ENCODE measurements at places on chromosomes 3 and 15.

DNA sequence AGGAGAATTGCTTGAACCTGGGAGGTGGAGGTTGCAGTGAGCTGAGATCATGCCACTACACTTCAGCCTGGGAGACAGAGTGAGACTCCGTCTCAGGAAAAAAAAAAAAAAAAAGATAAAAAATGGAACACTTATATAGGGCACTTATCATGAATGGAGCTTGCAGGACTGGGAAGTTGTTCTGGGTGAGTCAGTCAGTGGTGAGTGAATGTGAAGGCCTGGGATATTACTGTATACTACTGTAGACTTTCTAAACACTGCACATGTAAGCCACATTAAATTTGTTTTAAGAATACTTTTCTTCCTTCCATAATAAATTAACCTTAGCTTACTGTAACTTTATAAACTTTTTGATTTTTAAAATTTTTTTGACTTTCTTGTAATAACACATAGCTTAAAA lies 59.8 kb downstream of the SFMBT1 start:
- DNase-seq, result no peak

GRCh38 chr3:53824795-53825194 lies 21.4 kb downstream of the CHDH start:
- no peak for DNase-seq

DNA sequence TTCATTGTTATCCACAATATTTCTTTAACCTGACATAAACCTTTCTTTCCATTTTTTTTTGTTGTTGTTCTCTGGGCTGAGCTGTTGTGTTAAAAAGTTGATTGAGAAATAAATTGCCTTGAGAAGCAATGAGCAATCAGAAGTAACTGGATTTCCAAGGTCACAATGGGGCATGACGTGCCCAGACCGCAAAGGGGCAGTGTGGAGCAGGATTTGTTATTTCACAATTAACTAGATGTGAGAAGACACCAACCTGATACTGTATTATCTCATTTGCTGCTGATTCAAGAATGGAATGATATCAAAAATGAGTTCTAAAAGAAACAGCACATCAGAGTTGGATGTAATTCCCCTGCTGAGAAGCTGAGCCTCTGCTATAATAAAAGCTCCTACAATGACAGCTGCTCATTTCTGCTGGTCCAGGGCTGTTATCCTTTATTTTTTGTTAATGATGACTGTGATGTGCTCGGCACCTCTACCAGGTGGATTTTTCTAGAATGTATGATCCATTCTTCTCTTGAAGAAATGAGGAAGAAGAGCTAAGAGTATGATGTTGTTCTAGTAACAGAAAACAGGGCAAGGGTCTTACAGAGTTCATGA lies 28.1 kb downstream of the CPNE4 start:
- DNase-seq, result peak; percentile 10

DNA sequence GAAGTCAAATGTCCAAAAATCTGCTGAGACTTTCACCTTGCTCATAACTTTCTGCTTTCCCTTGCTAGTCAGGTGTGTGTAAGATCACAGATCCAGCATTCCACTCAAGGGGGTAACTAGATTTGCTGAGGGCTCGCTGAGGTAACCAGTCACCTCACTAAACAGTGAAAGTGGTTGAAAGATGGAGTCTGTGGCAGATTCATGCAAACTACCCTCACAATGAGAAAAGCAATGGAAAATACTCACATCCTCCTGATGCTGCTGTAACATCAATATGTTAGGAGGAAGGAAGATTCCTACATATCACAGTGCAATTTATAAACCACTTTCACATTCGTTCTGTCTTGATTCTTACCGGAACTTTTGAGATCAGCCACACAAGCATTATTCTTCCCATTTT lies 174.3 kb upstream of the BCL6 start:
- DNase-seq, result no peak

DNA sequence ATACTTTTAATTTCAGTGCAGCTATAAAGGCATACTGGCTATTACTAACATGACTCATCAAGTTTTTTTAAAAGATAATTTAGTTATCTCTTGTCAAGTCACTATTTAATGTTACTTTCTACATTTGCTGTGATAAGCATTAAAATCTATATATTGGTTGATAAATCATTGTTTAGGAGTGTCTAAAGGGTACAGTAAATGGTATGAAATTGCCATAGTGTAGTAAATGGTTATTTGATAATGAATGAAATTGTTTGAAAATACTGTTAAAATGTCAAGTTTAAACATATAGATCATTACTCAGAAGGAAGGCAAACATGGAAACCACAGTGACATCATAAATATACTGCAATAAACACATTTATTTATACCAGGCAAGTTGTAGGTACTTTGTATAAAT lies 13.2 kb upstream of the BNIP2 start:
- no peak for DNase-seq

GRCh38 chr15:95142531-95142930 lies 911.2 kb downstream of the MCTP2 start:
- no peak for DNase-seq

DNA sequence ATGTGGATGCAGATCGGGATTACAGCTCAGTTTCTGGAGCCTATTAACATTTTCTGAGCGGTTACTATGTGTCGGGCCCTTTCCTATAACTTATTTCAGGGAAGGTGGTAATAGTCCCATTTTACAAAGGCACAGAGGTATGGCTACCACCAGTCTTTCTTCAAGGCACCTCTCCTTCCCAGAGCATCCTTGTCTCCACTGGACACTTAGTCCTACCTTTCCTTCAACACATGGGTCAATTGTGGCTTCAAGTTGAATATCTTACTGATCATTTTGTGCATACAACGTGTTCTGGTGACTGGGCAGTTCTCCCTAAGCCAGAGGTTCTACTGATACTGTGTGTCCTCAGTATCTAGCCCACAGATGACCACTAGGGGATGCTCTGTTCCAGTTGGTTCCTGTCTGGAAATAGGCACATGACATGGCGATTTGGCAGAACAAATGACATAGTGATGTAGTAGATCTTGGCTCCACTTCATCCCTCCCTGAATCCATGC lies 60.7 kb upstream of the CMTM8 start:
- DNase-seq, result peak; percentile 59

DNA sequence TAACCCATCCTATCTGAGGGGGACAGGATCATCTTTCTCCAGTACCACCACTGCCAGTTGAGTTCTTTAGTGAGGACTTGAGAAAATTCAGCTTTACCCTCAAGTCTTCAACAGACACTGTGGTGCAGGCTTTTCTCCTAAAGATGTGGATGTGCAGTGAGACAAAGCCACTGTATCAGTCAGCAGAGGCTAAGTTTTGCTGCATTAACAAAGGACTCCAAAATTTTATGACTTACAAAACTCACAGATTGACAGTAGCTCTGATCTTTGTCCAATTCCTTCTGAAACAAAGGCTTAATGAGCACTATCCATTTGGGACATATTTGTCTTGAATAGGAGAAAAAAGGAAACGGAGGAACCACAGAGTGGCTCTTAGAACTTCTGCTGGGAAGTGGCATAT lies 87.9 kb downstream of the MITF start:
- DNase-seq, result no peak

DNA sequence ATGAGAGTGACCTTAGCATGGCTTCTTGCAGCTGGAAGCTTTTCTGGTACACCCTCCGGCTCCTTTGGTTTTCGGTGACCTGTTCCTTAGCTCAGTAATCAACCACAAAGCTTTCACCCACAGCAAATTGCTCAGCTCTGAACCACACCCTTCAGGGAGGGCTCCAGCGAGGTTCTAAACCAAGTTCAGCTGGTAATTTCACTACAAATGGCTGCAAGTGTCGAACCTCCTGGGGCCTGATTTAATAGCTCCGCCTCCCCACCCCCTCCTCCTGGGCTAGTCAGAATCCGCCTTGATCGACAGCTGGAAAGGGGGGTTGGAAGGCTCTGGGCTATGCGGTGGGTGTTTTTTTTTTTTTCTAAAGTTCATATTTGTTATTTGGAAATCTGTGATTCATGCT lies 150.9 kb upstream of the MCTP2 start:
- DNase-seq, result no peak

DNA sequence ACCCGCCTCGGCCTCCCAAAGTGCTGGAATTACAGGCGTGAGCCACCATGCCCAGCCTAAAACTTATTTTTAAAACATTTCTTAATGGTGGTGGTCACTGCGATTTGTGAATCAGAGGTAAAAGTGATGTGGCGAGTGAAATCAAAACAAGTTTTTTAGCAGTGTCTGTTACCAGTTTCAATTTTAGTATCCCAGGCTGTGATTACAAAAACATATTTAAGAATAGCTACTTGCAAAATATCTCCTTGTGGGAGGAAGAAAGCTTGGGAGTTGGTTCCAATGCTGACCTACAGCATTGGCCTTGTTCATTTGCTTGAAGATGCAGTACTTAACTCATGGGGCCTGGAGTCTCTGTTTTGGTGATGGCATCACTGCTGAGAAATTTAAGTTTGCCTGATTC lies 4.5 kb downstream of the RAB7A start:
- no peak for DNase-seq

DNA sequence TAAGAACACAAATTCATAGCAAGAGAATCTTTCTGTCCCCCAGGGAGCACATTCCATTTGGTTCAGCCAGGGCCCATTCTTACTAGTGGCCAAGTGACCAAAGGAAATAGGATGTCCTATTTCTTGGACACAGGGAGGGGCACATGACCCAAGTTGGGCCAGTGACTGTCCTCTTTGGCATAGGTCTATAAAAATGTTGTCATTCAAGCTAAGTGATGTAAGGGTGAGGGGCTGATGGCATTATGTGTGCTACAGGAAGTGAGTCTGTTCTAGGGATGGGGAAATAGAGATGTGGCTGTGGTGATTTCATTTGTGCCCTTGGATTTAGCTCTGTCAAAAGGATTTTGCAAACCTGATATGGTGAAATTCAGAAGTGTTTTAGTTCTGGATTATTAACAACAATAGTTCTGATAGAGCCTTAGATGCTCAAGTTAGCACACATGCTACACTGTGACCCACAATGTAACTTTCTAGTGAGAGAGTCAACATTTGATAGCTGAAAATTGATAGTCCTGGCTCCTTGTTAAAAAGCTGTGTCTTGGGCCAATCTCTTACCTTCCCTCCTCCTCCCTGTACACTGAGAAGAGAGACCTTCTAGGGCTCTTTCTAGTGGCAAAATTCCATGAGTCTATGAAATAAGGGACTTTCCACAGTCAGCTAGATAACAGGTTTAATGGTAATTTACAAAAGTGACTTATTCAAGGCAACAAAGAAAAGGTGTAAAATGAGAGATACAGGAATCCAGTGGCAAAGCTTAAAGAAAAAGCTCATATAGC lies 117.2 kb downstream of the THRB start:
- no peak for DNase-seq

DNA sequence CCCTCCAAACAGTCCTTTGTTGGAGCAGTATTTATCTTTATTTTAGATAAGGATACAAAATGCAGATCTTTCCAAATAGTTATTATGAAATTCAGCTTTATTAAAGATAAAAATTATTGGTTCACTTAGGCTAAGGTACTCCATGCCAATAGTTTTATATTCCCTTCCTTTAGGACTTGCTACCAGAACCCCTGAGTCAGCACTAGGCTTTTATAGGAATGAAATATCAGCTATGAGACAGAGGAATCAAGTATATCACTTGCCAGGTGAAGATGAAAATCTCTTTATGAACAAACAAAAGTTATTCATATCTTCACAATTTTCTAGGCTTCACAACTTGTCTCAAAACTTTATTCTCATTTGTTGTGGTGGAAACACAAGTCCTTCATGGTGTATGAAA lies 221.5 kb downstream of the POLQ start:
- no peak for DNase-seq

- no peak for DNase-seq
Observed at GRCh38 chr3:151459358-151459757, 1.5 kb downstream of the IGSF10 start.

GRCh38 chr3:45608885-45609284 lies 14.3 kb downstream of the LIMD1 start:
- DNase-seq, result no peak

DNA sequence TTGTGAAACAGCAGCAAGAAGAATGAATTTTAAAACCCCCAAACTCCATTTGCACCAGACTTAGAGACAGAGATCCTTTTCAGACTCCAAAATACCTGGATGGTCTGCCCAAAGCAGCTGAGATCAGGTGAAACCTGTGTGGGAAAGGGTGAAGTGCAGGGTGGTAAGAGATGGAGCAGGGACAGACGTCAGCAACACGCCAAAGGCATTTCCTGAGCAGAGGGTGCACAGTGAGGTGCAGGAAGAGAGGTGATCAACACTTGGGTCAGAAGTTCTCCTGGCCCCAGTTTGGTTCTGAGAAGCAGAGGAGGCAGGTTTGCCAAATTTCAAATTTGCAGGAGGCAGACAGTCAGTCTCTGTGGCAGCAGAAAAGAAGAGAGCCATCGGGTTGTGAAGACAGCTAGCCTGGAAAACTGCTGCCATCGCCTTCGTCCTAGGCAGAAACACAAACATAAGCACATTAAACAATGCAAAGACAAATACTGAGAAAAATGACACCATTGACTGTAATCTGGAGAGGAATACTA lies 9.8 kb downstream of the CCR4 start:
- DNase-seq, result no peak

DNA sequence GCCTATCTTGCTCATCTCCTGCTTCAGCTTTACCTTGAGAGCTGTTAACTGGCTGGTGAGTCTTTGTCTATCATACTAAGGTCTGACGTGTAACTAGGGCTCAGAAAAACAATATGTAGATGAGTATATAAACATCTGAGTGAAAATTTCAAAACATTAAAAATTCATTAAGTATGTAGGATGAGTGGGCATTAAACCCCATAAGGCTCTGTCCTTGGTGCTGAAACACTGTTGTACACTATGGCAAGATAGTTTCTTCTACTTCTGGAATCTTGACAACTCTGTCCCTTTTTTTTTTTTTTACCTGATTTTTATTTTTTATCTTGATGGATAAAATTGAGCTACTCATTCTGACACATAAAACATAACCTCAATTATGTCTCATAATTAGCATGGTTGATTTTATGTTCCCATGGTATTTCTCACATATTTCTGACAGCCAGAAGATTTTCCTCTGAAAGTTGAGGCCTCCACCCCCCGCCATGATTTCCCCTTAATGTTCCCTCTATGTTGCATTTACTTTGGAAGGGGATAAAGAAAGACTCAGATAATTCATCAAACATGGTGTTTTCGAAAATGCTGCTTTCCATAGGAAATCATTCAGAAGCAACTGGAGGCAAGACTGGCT lies 54.3 kb downstream of the DGKG start:
- no peak for DNase-seq
